ENCODE measurements at places on chromosomes 2 and 18. TPM values are rescaled to one million over a fixed set of nuclear protein-coding genes. Genes with fewer than 3 reads are reported as not detected.

- DNase-seq: no peak
Measured at GRCh38 chr2:47112665-47113435, 42.3 kb downstream of the STPG4 start.

TCF23 gene
- total RNA-seq: 0.03 TPM

DNA sequence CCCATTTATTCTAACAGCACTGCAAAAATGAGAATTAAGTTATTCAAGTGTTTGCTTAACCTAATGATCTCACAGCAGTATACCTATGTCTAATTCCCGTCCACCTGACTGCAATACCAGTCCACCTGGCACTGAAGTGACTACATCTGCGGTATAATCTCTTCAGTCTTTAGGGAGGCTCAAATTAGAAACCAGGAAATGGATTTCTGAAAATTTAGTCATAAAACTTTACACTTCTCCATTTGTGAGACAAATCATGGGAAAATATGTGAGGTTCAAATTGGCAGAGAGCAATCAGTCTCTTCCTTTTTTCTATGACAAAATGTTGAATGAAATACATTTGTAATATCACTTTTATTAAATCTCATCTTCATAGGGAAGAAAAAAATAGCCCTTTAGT lies 33.0 kb downstream of the FTCDNL1 start:
- no peak for DNase-seq

GRCh38 chr2:71136174-71136573 lies 5.7 kb downstream of the MPHOSPH10 start:
- no peak for DNase-seq

GRCh38 chr2:199488772-199489400 lies 31.1 kb upstream of the SATB2 start:
- peak; percentile 75 for DNase-seq

GRCh38 chr2:88692187-88692586 lies 714 bp downstream of the RPIA start:
- DNase-seq: no peak

METAP1D gene
- total RNA-seq: 8.2 TPM

Measured in neural progenitor cell (in vitro differentiated cells).